CD4-positive, alpha-beta T cell treated with Interleukin-21 for 1 hour (primary cell): ENCODE measurements at places on chromosomes 6 and 20.

DNA sequence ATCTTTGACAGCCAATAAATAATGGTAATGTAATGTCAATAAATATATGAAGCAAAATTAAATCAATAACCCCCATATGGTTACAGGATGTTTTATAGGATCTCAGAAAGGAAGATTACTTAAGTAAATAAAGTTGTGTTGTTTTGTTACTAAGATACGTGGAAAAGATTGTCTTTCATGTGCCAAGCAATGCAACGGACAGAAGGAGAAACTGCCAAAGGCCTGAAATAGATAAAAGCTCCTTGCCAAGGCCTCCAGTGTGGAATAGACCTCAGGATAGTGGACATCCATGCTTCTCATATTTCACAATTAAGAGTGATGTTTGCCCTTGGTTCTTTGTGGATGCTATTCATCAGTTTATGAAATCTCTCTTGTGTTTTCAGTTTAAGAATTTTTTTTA, 16.4 kb upstream of the FNDC1 start:
- no peak for DNase-seq

DNA sequence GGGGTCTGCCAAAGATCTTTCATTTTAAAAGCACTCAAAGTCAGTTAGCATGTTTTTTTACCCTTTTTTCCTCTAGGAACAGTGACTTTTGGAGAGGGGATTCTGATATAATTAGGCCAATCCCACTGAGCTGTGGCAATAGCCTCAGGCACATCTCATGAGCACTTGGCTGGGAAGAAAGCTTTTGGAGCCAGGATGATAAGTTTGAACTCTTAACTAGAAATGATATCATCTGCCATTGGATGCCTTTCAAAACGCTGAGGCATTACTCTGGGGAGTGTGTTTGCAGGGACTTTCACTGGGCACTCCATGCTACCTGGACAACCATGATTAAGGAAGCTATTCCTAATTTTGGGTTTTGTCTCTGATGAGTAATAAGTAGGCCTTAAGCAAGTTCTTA, 3.7 kb downstream of the SCGN start:
- DNase-seq: no peak

DNA sequence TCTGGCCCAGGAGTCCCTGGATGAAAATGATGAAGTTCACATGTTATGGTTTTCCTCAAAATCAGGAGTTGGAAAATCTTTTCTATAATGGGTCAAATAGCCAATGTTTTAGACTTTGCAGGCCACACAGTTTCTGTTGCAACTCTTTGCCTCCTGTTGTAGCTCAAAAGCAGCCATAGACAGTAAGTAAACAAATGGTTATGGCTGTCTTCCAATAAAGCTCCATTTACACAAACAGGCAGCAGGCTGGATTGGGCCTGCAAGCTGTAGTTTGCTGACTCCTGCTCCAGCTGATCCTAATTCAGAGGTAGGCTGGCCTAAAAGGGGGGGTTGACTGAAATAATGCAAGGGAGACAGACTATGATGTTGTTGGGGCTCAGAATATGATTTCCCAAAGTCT, 33.0 kb downstream of the METTL24 start:
- DNase-seq: no peak

DNA sequence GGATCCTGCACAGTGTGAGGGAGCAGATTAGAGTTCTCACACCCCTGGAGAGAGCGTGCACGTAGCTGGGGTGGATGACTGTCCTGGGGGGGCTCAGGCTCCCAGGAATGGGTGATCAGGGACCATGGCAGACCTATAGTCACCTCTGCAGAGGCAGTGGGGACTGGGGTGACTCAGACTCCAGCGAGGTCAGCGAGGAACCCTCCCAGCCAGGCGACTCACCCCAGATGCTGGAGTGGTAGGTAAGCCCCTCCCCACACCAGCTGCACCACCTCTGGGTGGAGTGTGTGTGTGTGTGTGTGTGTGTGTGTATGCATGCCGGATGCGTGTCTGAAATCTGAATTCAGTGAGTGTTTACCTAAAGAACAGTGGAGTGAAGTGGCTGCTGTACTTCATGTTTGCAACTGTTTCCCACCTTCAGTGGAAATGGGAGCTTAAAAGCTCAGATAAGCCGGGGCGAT, 17.4 kb upstream of the GTSF1L start:
- no peak for DNase-seq

- no peak for DNase-seq
Measured at GRCh38 chr6:25311331-25311840, 32.2 kb downstream of the CARMIL1 start.

DNA sequence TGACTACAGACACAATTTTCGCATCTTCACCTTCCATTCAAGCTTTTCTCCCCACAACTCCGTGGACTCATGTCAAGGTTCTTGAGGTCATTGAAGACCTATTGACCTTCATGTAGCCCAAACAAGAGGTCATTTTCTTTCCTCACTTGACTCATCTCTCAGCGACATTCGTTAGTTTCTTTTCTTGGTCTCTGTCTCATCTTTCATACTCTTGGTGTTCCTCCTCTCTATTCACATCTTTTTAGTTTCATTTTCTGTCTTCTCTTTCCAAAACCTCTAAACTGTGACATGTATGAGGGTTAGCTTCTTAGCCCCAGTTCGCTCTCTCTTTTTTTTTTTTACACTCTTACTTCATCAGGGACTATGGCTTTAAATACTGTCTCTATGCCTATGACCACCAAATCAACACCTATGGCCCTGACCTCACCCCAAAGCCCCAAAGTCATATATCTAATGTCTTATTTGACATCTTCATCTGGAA, 128.6 kb upstream of the BACH2 start:
- peak; percentile 57 for DNase-seq

DNA sequence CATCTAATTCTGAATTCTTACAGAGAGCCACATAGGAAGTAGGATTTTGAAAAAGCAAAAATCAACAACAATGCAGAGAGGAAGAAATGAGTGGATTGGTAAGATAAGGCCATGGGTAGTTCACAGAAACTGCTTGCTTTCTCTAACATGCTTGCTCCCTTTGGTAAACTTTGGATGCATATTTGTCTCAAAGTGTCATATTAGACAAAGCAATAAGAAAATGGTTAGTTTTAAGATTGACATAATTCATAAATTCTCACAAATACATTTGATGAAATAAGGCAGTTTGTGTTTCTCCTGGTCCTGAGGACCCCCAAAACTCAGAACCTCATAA, 31.7 kb downstream of the UTRN start:
- no peak for DNase-seq

DNA sequence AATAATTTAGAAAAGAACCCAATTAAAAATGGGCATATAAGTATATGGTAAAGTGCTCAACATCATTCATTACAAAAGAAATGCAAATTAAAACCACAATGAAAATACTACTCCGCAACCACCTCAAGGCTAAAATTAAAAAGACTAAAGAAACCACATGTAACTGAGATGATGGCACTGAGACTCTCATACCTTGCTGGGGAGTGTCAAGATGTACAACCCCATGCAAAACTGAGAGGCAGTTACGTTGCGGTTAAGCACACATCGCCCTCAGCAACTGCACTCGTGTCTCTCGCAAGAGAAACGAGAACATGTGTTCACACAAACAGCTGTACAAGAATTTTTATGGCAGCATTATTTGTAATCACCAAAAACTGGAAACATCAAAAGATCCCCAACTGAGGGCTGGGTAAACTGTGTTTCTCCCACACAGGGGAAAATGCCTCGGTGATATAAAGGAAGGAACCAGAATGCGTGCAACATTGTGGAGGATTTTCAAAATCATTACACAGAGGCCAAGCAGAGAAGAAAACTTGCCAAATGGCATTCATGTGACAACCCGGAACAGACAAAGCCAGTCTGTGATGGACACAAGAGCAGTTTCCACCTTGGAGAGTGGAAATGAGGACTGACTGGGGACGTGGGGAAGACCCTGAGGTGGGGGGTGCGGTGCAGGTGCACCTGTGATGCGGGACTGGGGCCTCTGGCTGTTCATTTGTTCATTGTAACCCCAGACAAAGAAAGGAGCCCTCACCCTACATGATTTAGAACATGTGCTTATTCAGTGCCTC, 144.9 kb downstream of the WDR27 start:
- peak; percentile 13 for DNase-seq

DNA sequence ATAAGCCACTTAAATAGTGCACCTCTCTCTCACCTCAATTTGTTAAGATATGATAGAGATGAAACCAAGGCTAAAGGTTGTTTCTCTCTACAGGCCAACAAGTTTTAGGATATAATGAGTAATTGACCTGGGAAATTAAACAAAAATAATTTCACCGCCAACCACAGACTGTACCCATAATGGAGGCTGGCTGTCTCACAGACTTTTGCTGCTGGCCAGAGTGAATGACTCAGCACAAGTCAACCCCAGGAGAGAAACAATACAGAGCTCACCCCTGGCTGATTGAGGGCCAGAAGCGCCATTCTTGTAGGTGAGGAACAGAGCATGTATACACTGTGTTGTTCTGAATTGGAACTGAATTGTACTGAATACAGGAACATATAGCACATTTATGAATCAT, 99.9 kb downstream of the CAP2 start:
- DNase-seq: no peak

DNA sequence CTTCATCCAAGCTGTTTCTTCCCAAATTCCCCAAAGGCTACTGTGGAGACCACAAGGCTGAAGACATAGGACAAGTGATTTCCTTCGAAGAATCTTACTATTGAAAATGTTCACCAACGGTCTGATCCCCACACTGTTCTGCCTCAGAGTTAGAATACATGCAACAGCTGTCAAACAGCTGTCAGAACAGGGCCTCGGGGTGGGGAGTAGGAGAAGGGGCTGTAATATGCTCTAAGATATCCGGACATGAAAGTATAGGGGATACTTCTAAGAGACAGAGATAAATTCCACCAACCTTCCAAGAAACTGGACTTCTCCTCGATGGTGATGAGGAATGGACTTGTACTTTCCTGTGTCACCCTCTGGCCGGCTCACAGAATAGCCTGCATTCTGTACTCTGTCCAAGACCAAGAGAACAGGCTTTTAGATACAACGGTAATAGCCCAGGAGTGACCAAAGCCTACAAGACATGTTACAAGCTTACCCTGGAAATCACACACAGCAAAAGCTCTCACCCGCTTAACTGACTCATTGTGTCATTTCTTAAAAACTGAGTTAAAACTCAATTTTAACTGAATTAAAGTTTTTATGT, 69.2 kb upstream of the PTGIS start:
- DNase-seq: no peak

DNA sequence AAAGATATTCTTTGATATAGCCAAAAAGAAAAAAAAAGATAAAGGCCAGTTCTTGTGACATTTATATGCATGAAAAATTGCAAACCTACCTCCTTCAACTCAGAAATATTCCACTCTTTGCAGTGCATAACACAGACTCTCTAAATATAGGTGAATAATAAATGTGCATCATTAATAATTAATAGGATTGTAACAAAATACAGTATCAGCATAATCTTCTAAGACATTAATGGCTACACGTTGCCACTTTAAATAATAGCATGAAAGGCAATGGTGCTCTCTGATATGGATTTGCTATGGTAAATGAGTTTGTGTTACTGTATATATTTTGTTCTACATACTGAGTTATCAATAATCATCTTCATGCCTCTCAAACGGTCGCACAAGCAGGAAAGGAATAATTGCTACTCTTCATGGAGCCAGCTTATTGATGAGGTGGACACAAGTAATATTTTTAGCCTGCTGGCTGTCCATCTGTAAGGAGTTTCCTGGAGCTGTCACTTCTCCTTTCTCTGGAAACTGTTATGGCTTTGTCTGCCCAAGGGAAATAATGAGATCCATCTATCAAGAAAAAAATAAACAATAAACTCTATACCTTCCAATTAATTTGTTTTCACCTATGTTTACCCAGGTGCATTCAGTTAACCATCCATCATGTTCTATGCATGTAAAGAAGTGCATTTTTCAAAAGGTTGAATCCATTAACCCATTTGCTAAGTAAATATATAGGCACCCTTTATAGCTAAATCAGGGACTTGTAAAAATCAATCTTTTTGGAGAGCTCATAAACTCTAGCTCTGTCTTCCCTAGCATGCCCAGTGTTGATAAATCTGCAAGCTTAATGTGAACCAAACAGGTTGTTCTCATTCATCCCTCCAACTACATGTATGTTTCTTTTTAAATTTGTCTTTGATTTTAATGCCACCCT, 253.0 kb downstream of the NKAIN2 start:
- no peak for DNase-seq

- no peak for DNase-seq
Measured at GRCh38 chr6:30231067-30231466, 17.9 kb upstream of the TRIM26 start.

DNA sequence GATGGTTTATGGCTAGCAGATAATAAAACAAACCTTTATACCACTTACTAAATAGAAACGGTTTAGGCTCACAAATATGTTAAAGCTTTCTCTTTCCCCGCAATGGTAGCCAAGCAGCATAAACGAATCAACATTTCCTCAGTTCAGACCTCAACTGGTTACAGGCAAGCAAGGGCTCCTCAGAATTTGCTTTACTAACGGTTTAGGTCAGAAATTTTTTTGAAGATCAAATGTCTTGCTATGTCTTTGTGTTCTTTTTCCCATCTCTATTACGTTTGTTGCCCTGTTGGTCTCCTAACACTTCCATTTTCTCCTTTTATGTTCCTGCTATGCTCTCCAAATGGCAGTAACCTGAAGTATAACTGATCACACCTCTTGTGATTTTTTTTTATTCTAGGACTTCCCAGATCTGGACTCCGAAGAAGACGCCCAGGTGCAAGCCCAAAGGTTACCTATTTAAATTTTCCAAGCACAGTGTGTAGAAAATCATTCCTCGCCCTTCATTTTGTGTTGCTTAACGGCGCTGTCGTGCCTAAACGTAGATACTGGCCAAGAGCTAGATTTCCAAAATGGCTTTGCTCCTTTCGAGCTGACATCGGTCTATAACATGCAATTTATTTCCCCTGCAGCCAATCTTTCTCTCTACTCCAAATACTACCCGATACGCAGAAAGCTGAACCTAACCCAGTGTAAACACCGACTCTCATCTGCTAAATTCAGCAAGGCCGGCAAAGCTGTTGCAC, 717 bp upstream of the ASF1A start:
- peak; percentile 80 for DNase-seq

GRCh38 chr20:51094221-51094620, 71.3 kb upstream of the KCNG1 start:
- no peak for DNase-seq

DNA sequence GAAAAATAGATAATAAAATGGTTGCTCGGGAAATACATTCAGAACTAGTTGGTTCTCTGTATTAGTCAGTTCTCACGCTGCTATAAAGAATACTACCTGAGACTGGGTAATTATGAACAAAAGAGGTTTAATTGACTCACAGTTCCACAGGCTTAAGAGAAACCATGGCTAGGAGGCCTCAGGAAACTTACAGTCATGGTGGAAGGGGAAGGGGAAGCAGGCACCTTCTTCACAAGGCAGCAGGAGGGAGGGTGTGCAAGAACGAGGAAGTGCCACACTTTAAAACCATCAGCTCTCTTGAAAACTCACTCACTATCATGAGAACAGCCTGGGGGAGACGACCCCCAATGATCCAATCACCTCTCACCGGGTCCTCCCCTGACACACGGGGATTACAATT, 24.2 kb upstream of the SNX9 start:
- DNase-seq: no peak

DNA sequence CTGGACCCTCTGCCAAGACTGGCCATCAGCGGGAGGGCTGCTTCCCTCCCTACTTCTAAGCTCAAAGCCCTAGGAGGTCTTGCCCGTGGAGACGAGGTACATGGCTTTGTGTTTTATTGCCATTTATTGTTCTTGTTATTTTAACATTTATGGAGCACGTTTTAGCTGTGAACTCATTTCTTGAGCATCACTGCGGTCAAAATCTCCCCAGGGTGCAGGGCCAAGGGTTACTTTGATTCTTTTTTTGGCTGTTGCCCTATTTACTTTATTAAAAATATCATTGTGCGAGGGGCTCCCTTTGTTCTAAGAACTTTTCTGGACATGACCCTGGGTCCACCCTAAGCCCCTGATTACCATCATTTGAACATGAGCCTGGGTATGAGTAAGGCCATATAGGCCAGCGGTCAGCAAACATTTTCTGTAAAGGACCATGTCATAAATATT, 51.6 kb downstream of the EYA2 start:
- DNase-seq: no peak
